ENCODE measurements at places on chromosomes 7 and 10.

- peak; percentile 47 for DNase-seq
These were observed 53.6 kb downstream of the PYROXD2 start for GRCh38 chr10:98361131-98362025.

- no peak for DNase-seq
These were observed 14.0 kb upstream of the CUX1 start for GRCh38 chr7:101803203-101804087.

DNA sequence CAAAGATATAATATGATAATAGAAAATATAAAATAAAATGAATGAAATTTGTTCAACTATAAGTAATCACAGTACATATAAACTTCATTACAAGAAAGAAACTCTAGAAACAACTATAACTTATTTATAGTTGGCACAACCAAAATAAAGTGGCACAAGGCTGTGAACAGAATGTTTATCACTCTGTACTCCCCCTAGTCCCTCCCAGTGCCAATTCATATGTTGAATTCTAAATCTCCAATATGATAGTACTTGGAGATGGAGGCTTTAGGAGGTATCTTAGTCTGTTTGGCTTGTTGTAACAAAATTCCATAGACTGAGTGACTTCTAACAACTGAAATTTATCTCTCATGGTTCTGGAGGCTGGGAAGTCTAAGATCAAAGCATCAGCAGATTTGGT is 145.0 kb upstream of the TMEM229A start:
- no peak for DNase-seq

GRCh38 chr10:110138197-110138812 is 69.1 kb upstream of the MXI1 start:
- no peak for DNase-seq

GRCh38 chr10:102678842-102679289 is 34.6 kb downstream of the TRIM8 start:
- DNase-seq, result no peak

DNA sequence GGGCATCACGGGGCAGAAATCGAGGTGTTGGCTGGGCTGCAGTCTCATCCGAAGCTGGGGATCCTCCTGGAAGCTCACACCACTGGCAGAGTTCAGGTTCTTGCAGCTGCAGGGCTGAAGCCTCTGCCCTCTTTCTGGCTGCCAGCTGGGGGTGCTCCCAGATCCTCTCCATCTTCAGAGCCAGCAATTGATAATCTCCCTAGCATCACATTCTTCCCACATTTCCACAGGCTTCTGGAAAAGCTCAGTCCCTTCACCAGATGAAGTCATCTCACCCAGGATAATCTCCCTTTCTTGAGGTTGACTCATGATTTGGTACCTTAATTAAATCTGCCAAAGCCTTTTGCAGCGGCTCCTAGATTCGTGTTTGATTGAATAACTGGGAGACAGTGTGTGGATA is 55.2 kb downstream of the NRP1 start:
- DNase-seq, result no peak

GRCh38 chr10:62095181-62096122 is 173.2 kb downstream of the RTKN2 start:
- no peak for DNase-seq

DNA sequence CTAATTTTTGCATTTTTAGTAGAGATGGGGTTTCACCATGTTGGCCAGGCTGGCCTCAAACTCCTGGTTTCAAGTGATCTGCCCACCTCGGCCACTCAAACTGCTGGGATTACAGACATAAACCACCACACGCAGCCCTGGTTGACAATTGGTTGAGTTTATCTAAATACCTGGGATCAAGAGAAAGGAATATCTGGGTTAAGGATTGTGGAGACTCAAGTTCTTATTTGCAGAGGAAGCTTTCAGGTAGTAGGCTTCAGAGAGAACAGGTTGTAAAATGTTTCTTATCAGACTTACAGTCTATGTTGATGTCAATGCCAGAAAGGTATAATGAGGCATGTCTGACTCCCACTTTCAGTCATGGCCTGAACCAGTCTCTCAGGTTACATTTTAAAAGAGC is 5.9 kb upstream of the TMEM254 start:
- no peak for DNase-seq

DNA sequence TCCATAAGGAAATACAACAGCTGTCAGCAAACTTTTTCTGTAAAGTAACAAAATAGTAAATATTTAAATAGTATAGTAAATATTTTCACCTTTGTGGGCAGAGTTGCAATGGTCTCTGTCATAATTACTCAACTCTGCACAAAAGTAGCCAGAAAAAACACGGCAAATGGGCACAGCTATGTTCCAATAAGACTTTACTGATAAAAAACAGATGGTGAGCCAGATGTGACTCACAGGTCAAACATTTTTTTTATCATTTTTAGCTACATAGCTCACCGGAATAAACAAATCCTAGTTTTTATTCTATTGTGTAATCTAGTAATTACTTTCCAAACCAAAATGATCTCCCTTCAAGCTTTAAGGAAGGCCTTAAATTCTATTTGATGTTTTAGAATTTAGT is 55.3 kb downstream of the NCAPG2 start:
- DNase-seq, result no peak

GRCh38 chr10:133231244-133231945 is 1.4 kb downstream of the UTF1 start:
- DNase-seq, result no peak

- DNase-seq, result peak; percentile 63
These were observed 18.3 kb upstream of the ZNF12 start for GRCh38 chr7:6725003-6725402.

- DNase-seq, result no peak
These were observed 49.1 kb upstream of the C1QL3 start for GRCh38 chr10:16570731-16571130.

DNA sequence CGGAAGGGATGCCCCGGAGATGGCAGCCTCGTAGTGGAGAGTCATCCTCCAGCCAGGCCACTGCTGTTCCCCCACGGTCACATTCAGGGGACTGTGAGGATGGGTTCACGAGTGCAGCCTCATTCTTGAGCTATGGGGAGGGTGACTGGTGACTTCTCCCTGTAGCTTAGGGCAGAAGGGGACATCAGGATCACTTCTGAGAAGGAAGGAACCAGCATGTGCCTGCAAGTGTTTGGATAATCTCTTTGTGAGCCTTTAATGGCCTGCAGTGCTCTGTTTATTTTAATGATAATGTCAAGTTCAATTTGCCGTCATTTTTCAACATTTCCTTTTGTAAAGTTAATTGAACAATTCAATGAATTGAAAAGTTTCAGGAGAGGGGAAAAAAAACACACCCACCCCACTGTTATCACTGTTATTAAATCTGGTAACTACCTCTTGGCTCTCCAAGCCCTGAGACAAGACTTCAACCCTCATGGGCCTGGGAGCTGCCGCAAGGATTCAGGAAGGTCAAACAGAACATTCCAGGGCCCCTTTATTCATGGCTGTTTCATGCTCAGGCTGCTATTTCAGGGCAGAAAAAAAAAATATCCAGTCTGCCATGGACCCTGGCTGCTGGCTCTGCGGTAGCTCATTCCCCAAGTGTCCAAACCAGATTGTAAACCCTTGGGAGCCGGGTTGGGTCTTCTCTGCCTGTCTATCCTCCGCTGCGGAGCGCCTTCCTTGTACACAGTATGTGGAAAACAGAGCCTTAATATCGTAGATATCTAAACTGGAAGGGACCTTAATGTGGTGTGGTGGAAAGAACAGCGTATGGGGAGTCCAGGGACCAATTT is 100.4 kb downstream of the CDH23 start:
- no peak for DNase-seq

GRCh38 chr7:4017785-4018184 is 664.3 kb upstream of the FOXK1 start:
- no peak for DNase-seq

- DNase-seq, result no peak
These were observed 483.9 kb upstream of the AUTS2 start for GRCh38 chr7:69114374-69114773.

- DNase-seq, result no peak
These were observed 6.6 kb upstream of the KLF14 start for GRCh38 chr7:130740606-130741005.

DNA sequence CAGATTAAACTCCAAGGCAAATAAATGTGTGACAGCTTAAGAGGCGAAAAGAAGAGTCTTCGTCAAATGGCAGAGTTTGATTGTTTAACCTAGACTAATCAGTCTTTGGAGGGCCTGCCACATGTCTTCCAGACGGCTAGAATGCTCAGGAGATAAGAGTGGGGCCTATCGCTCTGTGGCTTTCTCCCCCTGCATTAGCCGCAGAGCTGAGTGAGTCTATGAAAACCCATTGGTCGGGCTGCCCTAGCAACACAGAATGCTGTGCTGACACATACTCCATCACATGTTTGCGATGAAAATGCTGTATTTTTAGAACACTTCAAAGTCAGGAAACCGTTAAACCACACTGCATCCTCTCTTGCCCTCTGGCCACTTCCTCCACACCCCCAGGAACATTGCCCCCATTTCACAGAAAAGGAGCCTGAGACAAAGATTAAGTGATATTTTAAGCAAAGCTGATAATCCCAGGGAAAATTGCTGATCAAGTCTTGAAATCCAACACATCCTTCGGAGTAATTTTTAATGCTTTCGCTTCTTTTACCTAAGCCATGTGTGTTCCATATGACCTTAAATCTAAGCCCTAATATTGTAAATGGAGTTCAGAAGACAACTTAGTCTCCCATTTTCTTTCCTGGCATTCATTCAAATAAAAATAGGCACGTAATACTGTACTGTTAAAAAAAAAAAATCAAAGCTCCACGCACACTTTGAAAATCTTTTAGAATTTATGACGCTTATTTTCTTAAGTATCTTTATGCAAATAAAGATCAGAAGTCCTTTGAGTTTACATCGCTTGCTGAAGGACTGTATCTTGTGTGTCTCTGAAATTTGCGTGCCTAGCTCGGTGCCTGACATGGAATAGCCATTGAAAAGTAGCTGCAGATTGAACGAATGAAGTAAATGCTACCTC is 161.2 kb downstream of the CELF2 start:
- DNase-seq, result peak; percentile 69

GRCh38 chr10:79081353-79082034 is 12.7 kb downstream of the ZMIZ1 start:
- DNase-seq, result no peak

DNA sequence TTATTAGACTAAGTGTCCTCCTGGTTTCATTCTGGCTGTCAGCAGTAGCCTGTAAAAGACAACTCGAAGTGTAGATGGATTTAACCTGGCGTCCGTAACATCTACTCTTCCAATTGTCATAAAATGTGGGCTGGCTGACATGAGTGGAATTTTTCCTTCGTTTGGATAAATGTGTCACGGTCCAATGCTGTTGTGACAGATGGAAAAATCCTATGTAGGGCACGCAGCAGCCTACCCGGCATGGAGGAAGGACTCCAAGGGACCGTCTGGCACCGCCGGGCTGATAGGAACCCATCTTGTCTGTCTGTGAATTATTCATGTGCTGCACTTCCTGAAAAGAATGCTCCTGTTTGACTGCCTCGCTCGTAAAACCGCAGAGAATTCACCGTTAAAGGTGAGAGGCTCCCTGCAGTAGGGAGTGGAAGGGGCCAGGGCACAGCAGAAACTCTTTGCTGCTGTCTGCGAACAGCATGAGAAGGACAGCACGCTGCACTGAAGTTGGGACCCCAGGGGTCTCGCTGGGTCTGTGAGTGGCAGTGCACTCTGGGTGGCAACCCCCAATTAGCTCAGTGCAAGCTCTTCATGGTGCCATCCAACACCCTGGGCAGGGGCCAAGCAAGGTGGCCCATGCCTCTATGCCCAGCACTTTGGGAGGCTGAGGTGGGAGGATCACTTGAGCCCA is 1.6 kb upstream of the ORAI2 start:
- DNase-seq, result no peak

DNA sequence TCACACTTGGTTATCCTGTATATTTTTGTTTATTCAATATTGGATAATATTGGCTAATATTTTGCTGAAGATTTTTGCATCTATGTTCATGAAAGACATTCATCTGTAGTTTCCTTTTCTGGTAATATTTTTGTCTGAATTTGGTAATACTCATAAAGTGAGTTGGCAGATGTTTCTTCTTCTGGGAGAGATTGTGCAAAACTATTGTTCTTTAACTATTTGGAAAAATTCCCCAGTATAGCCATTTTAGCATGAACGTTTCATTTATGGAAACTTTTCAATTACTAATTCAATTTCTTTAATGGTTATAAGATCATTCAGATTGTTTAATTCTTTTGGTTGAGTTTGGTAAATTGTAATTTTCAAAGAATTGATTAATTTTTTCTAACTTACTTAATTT is 560.8 kb upstream of the FZD8 start:
- no peak for DNase-seq

- no peak for DNase-seq
These were observed 41.1 kb upstream of the CFAP46 start for GRCh38 chr10:132983252-132984007.

DNA sequence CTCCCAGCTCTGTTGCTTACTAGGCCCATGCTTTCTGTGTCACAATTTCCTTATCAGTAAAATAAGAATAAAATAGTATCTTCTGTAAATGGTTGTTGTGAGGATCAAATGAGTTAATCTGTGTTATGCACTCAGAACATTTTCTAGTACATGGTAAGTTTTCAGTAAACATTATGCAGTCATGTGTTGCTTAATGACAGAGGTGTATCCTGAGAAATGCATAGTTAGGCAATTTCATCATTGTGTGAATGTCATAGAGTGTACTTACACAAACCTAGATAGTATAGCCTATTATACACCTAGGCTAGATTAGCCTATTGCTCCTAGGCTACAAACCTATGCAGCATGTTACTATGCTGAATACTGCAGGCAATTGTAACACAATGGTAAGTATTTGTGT is 4.4 kb downstream of the PTTG1IP2 start:
- DNase-seq, result no peak

DNA sequence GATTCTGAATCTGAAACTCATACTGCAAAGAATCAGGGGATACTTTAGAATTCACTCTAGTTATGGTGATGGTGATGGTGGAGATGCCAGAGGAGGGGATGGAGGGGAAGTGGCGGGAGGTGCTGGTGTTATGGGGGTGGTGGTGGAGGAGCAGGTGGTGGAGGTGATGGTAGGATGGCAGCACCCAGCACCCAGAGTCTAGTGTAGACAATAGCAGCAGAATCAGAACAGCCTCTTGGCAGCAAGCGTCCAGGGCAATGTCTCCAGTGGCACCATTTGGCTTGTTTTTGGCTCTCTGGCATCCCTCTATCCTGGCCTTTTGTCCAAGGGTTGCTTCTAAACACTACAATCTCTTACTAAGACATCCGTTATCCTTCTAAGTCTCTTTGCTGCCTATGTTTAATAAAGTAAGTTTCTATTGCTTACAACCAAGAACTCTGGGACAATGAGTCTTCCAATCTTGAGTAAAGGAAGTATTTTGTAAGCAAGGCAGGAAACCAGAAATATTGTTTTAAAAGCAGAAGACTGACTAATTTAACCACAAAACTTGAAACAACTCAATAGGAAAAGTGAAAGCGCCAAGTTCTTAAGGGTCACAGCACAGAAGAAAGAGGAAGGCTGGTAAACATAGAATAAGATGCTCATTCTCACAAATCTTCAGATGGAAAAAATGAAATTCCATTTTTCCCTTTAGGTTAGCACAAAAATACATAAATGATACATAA is 42.4 kb upstream of the GDF10 start:
- no peak for DNase-seq

GRCh38 chr7:54783952-54784351 is 24.9 kb upstream of the SEC61G start:
- DNase-seq, result no peak

All from stimulated activated naive B cell treated with anti-CD40 and anti-IgM and Interleukin-4, amounts not matched to agents 10 μg/mL and 1 μg/mL and 100 μg/mL, for 72 hours (primary cell).